Calu3 (cell line): ENCODE measurements at places on chromosomes 12 and 14.

DNA sequence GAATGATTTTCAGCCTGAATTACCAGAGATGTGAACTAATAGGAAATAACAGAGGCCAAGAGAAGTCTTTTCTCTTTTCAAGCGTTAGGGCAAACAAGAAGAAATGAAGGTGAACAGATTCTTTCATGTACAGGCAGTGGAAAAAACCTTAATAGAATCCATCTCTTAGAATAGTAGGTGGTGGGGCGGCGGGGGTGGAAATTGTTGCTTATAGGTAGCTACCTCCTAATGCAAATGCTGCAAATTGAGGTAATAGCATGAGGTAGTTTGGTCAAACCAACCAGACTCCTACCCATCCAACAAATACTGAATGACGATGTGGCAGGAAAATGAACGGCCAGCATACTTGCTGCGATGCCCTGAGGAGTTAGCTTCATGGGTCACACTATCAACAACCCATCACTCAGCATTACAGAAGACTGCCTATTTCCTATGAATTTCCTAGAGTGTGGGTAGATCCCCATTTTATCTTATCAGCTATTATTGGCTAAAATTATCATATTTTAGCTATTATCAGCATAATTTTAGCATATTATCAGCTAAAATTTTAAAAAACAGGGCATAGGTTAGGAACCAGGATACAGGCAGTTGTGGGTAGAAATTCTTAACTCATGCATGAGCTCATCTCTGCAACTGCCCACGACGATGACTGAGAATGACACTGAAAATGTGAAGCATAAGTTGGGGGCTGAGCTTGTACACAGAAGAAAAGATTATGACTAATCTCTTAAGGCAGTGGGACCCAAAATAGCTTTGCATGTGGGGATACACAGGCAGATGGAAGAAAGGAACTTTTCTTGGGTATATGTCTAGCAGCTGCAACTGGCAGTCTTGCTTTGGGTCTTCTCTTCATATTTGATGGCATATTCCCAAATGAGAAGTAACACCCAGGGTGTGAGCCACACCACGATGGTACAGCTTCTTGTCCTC is 68.7 kb downstream of the NIN start:
- DNase-seq: no peak

DNA sequence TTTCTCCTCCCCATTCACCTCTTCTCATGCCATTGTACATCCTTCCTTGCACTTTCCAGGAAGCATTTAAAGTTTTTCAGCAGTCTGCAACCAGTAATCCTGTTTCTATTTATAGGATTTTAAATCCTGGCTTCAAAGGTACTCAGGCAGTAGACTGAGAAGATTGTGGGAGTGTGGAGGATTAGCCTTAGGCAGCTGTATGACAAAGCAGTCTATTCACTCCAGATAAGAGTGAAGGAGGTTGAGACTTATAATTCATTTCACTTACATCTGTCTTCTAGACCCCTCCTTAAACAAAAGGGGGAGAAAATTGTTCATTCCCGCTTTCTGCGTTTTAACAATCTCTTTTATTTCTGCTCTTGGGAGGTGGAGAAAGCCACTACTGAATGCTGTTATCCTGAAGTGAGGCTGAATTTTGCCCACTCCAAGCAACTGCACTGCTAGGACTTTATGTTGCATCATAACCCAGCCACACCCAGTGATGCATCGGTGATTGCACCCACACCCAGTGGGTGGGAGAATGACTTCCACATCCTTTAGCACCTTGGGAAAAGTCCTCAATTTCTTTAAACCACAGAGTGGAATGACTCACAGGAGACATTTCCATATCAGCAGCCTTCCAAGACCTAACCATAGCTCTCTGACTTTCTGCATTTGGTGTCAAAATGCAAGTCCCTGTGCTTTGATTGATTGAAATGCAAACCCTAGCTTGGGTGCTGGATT is 382.5 kb upstream of the ATP2B1 start:
- peak; percentile 66 for DNase-seq

GRCh38 chr12:131699434-131699833 is 11.5 kb upstream of the SFSWAP start:
- no peak for DNase-seq

DNA sequence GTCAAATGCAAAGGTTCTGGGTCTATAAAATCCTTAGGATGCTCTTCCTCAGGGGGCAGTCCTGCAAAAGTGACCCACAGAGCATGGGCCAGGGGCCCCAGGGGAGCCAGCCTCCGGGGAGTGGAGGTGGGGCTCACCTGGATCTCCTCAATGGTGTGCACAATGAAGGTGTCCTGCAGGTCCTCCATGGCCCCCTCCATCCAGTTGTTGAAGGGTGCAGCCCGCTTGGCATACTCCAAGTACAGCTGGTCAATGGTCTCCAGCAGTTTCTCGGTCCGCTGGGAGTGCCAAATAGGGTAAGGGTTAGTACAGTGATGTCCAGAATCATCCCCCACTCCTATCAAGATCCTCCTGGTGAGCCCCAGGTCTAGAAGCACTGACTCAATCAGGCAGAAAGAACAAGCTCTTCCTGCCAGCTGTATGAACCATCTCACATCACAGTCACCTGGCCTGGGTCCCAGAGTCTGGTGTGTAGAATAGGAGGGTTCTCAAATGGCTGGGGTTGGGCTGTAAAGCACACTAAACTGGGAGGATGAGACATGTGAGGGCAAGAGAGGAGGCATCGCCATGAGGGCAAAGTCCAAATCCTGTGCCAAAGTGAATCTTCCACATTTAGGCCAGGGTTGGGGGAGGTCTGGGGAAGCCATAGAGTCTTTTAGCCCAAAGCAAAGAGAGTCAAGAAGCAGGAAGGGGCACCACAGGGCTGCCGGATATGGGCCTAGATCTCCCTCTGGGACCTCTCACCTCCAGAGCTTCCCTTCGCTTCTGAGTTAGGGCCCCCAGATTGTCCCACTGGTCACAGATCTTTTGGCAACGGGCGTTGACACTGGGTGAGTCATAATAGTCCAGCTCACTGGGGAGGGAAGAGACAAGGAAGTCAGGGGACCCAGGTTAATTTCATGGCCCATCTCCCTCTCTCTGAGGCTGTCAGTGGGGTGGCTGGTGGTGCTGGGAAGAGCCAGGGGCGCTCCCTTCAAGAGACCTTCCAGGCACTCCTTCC is 91.5 kb upstream of the ZFP36L1 start:
- no peak for DNase-seq

DNA sequence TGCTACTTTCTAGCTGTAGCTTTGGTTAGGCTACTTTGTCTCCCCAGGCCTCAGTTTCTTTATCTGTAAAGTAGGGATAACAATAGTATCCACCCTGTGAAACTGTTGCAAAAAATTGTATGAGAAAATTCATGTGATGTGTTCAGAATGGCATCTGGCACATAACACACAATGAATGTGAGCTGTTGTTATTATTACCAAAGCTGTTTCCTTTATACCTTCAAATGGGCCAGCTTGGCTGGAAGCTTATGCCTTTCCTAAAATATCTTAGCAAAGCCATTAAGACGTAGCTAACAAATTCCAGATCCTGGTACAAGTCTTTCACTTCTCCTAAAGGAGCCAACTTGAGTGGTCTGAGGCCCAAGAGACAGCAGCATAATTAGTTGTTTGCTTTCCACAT is 25.2 kb upstream of the MANSC4 start:
- no peak for DNase-seq

- DNase-seq: no peak
Measured at GRCh38 chr12:27561535-27562350, 37.7 kb downstream of the PPFIBP1 start.

DNA sequence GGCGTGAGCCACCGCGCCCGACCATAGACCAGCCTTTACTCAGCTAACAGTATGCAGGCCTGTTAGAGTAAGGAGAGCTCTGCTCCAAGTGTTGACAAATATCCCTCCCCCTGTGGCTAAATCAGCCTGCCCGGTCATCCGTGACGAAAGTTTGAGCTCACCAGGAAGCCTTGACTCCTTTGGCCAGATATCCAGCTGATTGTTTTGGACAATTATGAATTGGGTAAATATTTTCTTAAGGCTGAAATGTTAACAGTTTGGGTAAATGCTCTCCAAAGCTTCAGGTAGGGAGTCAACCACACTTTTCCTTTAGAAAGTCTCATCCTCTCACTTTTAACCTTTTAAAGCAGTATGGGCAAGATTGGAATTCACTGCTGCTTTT is 157.9 kb downstream of the PAWR start:
- no peak for DNase-seq

DNA sequence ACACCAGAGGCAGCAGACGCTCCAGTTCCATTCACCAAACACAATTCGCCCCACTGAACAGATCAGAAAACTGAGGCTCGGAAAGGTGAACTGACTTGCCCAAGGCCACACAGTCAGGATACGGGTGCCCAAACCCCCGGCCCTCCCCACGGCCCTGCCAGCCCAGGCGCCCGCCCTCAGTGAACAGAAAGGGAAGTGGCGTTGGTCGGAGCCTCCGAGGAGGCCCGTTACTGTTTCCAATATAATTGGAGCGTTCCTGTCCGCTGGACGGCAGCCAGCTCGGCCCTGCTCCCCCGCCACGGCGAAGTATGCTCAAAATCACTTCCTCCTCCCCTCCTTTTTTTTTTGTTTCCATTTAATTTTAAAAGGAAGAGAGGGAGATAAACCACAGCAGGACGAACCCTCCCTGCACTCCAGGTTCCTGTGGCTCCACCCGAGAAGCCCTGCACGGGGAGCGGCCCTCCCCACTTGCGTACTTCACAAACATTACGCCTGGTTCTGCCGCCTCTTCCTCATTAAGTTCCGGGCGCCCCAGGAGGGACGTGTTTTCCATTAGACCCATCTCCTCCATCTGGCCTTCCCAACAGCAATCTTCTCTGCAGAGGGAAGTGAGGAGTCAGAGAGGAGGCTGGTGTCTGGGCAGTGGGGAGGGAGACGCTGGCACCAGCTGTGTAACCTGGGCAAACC is 61.1 kb downstream of the NCOR2 start:
- DNase-seq: peak; percentile 71

DNA sequence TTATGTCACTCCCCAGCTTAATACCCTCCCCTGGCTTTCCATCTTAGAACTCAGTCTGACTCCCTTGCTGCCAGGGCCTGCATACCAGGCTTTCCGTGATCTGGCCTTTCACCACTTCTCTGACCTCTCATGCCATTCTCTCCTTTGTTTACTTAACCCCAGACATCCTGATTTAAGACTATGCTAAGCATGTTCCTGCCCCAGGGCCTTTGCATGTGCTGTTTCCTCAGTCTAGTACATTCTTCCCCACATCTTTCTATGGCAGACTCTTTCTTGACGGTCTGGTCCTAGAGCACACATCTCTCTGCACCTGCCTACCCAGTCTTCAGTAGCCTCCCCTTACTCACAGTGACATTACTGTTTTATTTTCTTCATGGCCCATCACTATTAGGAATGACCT is 42.2 kb downstream of the PLXNC1 start:
- DNase-seq: no peak

- DNase-seq: no peak
Measured at GRCh38 chr14:67646131-67646530, 26.4 kb downstream of the ARG2 start.

GRCh38 chr12:96886998-96887677 is 19.9 kb upstream of the NEDD1 start:
- no peak for DNase-seq

- no peak for DNase-seq
Measured at GRCh38 chr14:90784621-90785270, 31.5 kb downstream of the TTC7B start.

DNA sequence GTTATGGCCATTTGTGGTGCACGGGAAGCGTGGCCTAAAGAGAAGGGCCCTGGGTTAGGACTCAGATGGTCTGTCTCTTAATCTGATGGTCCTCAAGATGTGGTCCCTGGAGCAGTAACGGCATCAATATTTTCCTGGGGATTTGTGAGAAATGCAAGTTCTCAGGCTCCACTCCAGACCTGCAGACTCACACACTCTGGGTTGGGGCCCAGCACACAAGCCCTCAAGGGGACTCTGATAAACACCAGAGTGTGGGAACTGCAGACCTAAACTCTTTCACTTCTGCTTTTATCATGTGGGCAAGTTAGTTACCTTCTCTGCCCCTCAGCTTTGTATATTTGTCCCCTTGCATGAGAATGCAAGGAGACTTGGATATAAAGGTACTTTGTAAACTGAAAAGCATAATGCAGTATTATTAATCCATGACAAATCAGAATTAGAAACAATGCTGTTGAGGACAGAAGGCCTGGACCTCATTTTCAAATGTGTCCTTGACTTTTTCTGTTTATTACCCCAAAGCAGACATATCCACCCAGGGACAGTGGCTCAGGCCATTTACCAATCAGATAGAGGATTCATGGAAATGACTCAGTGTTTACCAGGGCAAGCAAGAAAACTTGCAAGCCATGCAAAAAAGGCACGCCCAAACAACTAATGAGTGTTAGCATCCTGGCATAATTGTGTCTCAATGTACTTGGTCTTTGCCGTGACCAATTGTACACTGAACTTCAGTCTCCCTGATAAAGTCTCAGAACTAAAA is 157.0 kb downstream of the ASCL1 start:
- no peak for DNase-seq

DNA sequence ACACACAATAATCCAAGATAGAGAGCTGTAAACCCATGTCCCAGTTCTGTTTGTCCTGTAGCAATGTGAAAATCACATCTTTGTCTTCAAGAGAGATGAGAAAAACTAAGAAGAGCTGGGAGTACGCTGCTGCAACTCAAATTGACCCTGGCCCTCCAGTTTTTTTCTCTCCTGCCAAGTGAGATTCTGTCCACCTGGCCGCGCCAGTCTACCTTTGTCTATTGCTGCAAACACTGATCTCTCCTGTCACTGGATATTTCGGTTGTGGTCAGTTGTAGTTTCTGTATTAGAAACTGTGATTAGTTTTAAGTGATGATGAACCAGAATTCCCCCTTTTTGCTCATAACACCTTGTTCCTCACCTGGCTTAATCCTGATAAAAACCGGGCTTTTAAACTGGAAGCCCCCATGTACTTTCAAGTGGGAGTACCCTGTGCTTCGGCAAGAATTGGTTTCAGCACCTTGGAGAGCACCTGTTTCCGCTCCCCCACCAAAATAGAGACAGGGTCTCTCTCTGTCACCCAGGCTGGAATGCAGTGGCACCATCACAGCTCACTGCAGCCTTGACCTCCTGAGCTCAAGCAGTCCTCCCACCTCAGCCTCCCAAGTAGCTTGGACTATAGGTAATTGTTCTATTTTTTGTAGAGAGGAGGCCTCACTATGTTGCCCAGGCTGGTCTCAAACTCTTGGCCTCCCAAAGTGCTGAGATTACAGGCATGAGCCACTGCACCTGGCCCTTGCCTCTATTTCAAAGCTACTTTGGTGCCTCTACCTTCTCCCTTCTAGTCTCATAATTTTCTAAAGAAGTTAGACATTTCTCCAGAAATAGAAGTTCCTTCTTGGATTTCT is 156.8 kb downstream of the PHETA1 start:
- DNase-seq: no peak

DNA sequence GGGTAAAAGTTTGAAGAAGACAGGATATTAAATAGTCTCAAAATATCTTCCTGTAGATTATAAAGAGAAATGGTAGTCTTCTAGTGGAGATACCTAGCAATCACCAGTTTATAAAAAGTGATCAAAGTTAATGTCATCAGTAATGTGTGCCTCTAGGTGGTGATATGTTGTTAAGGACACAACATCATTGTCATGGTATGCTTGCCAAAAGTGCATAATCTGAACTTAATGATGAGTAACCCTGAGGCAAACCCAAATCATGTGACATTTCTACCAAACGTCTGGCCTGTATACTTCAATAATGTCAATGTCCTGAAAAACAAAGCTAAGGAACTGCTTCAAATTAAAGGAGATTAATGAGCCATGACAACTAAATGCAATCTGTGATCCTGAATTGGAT is 214.7 kb downstream of the PHLDA1 start:
- DNase-seq: no peak

- no peak for DNase-seq
Measured at GRCh38 chr14:86237733-86238132, 707.8 kb downstream of the FLRT2 start.

GRCh38 chr12:98403936-98404335 is 111.5 kb upstream of the TMPO start:
- DNase-seq: no peak

GRCh38 chr12:127389923-127390322 is 877.0 kb upstream of the TMEM132C start:
- peak; percentile 3 for DNase-seq
